MM.1S (cell line): ENCODE measurements at places on chromosomes 3 and 15.

DNA sequence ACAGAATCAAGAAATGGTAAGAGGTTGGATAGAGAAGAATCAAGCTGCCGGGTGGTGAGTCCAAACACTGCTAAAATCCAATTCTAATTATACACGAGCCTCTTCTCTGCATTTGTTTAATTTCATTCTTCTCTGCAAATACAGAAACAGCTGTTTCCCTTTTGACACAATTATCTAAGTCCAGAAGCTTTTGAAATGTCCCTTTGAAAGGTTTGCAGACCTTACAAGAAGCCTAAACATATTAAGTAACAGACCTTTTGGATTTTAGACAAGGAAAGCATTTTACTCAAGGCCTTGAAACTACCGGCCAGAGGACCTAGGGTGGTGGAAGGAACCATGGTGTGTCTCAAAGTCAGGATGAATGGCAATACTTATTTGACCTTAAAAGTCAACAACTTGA lies 403.8 kb upstream of the ADAMTS9 start:
- no peak for DNase-seq

DNA sequence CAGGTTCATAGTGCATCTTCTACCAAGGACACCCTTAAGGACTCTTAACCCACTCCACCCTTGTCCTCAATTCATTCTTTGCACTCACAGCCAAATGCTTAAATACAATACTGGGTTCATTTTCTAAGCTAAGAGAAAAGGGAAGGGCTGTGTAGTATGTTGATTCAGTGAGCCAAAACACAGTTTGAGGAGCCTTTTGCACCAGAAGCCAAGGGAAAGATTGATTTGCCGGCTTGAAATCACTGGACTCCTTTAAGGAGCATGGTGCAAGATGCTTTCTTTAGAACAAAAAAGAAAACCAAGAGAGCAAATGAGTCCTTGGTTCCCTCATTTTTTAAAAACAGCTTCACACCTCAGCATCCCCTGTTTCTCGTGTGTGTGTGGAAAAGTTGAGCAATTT lies 47.8 kb downstream of the BOC start:
- no peak for DNase-seq

DNA sequence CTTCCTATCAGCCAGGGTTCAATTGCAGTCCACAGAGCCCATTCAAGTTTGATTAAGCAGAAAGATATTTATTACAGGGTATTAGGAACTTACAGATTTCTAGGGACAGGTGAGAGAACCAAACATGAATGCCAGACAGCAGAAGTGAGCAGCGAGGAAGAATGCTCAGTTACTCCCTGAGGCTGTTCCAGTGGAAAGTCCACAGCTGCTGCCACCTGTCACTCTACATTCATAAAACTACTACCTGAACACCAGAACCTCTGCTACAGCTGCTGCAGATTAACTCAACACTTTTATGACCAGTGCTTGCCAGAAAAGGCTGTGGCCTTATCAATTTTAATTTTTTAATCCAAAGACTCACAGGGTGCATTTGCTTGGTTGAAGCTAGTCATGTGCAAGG lies 325.4 kb upstream of the ONECUT1 start:
- no peak for DNase-seq

DNA sequence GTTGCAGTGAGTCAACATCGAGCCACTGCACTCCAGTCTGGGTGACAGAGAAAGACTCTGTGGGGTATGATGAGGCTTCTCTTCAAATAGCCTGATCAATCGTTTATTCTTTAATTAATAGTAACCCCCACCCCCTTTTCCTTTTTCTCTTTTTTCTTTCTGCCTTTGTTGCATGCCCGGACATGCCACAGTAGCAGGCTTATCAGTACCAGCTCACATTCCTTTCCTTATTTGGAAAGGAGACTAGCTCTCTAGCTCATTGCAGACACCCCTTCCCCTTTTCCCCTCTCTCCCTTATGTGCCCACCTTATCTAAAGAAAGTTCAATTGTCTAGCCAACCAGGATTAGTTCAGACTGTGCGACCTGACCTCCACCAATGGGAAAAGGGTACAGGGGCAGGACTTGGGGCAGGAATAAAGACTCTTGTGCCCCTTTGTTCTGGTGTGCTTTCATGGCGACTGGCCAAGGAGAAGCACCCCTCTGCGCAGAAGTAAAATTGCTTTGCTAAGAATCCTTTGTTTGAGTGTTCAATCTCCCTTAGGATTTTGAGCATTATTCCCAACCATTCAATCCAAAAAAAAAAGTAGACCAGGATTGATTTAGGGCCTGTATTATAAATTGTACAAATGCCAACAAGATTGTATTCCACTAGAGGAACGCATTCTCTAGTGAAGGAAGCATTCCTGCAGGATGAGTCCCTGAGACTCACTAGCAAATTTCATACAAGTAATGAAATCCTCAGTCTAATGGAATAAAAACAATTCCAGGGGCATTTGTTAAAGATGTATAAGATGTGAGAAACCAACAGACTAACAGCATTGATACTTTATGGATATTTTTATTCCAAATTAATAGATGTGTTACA lies 95.8 kb upstream of the SNRPN start:
- DNase-seq, result no peak

- DNase-seq, result no peak
Observed at GRCh38 chr3:119604878-119605277, 7.2 kb downstream of the PLA1A start.

GRCh38 chr3:159128628-159129027 lies 326.8 kb downstream of the MFSD1 start:
- DNase-seq, result no peak

- DNase-seq, result no peak
Observed at GRCh38 chr3:11551036-11551435, 92.7 kb downstream of the VGLL4 start.

GRCh38 chr15:51982013-51982769 lies 10.6 kb upstream of the LEO1 start:
- peak; percentile 88 for DNase-seq

DNA sequence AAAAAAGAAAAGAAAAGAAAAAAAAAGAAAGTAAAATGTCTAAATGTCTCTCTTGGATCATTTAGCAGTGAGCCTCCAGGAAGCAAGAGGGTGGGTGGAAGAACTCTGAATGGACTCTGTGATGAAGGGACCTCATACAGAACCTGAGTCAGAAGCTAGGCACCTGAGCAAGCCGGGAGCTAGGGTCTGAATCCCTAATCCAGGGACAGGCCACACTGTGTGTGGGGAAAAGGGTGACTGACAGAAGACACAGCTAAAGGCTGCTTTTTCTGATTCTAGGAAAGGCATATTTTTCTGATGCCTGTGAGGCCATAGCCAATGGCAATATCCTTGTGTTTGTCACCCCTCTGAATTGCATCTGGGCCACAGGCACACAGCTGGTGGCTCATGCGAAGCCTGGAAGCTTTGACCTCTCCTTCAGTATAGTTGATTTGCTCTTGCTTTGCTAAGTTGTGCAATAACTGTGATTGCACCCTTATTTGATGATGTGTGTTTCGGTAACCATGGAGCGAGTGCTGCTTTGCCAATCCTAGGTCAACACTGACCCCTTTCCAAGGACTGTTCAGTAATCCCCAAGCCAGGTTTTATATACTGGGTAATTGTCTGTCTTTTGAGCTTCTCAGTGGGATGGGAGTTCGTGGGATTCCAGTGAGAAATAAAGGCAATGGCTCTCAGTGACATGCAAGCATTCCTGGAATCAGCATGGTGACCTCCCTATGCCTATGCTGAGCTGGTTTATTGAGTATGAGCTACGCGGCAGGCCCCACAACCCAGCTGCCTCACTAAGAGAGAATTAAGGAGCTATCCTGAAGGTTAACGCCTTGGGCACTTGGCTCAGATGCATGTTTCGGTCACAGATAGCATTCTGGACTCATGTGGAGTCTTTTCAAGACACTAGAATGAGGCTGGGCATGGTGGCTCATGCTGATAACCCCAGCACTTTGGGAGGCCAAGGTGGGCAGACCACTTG lies 49.0 kb upstream of the OSBPL11 start:
- DNase-seq, result no peak

DNA sequence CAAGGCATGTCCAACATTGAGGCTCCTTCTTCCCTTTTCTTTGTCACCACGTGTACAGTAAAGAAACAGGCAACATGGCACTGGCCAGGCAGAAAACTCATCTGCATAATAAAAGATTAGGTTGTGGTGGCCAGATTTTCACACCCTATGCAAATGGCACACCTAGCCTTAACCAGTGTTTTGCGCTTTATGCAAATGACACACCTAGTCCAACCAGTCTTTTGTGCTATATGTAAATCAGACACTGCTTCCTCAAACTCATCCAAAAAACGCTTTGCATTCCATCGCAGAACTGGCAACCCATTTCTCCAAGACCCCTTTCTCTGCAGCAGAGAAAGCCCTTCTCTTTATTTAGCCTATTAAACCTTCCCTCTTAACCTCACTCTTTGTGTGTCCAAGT lies 109.1 kb downstream of the ZNF385D start:
- no peak for DNase-seq

DNA sequence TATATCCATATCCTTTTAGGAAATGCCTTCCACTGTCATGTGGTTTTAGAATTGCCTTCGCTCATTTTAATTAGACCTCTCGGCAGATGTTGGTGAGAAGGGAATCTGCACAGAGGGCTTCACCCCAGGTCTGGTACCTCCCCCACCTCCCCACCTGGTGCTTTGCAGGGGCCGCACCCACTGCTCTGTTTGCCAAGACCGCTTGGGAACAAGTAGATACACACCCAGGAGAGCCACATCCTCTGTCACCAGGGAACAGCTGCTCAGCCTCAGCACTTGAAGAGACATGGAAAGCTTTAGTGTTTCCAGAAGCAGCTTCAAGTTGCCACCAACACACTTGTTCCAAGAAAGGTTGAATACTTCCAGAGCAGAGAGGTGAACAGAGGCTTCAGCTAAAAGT lies 21.8 kb downstream of the LRRC31 start:
- DNase-seq, result no peak

- DNase-seq, result no peak
Observed at GRCh38 chr3:140899363-140899762, 42.3 kb upstream of the SLC25A36 start.

DNA sequence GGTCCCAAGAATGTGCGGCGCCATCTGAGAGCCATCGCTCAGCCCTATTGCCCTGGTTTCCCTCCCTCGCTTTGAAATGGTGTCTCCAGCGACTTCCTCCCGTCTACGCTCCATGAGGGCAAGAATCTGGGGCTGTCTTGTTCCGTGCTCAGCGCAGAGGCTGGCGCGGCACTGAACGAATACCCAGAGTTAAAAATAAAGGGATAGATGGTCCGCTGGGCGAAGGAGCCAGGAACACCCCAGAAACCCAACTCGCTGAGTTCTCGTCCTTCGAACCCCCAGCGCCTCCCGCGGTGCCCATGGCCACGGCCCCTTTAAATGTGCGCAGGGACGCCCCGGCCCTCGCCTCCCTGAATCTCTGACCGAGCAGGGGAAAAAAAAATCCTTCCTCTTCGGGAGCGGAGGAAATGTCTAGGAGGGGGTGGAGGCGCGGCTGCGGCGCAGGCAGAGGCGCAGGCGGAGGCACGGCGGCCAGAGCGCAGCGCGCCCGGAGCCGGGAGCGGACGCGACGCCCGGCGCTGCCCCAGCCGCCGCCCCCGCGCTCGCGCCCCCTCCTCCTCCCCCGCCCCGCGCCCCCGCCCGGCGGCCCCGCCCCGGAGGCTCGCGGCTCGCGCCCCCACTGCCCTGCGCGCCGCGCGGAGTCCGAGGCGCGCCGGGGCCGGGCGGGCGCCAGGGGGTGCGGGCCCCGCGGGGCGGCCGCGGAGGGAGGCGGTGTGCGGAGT lies 8.5 kb upstream of the FGD5 start:
- no peak for DNase-seq

- DNase-seq, result no peak
Observed at GRCh38 chr3:110708156-110708555, 363.5 kb upstream of the NECTIN3 start.

GRCh38 chr3:132783152-132783551 lies 60.9 kb upstream of the NPHP3 start:
- no peak for DNase-seq

DNA sequence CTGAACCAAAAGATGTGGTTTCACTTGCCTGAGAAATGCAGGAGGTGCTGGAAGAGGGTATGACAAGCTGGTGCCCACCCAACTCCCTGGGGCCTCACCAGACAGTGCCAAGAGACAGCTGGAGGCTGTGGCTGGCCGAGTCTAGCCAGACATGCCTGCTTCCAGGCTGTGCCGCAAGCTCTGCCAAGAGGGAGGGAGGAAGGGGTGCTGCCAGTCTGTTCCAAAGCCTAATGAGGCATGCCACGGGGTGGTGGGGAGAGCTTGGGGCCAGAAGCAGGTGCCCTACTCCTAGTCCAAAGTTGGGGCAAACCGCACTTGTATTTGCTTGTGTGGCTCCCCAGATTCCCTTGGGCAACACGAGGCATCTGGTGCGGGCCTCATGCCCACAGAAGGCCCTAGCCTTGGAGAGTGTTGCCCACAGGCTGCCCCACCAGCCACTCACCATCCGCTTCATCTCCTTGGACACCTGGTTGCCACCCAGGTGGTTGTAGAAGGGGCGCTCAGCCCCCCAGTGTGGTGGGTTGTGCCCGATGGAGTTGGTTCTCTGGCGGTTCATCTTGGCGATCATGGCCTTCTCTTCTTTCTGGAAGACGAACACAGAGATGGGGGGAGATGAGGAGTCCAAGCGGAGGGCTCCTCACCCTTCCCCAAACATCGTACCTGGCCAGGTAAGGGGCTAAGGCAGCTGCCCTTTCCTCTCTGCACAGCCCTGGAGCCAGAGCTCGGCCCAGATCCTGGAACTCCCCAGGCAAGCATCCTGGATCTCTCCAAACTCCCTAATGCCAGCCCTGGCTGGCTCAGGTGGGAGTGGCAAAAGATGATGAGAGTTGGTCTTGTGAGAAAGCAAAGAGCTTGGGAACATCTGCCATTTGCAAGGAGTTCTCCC lies 123.4 kb downstream of the SEC22A start:
- DNase-seq, result no peak

DNA sequence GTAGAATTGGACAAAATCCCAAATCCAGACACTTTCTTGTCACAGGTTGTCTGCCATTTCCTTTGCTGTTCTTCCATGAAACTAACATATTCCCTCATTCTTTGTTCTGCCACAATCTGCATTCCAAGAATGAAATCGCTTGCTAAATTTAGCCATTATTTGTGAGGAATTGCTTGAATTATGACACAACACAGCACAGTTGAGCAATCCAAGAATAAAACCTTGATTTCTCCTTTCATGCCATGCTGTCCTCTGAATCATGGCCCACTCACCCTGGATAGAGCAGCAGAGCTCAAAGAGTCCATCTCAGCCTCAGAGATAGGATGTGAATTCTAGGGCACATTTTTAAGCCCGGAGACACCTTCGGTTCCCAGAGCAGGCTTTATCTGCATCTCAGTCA lies 35.2 kb upstream of the GREM1 start:
- DNase-seq, result no peak

DNA sequence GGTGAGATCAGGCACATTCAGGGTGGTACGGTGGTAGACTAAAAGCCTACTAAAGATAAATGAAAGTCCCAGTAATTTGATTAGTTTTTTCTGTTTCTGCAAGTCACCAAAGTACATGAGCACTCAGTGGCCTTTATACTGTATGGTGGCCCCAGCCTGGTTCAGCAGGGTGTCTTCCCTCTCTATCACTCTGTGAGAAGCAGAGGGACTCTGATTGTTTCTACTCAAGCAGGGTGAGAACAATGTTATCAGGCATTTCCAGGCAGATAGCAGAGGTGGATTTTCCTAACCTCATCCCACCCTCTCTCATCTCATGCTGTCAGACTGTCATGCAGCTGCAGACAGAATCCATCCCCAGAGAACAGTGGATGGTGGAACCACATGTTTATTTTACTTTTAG lies 71.5 kb upstream of the BFSP2 start:
- DNase-seq, result no peak

- DNase-seq, result no peak
Observed at GRCh38 chr3:129587566-129588210, 18.8 kb downstream of the PLXND1 start.

- peak; percentile 8 for DNase-seq
Observed at GRCh38 chr3:33980252-33980651, 181.8 kb downstream of the PDCD6IP start.

- DNase-seq, result peak; percentile 53
Observed at GRCh38 chr15:60179786-60180391, 175.8 kb downstream of the FOXB1 start.
